IPS-NIHi11 (cell line): ENCODE measurements at places on chromosomes 7 and 10.

DNA sequence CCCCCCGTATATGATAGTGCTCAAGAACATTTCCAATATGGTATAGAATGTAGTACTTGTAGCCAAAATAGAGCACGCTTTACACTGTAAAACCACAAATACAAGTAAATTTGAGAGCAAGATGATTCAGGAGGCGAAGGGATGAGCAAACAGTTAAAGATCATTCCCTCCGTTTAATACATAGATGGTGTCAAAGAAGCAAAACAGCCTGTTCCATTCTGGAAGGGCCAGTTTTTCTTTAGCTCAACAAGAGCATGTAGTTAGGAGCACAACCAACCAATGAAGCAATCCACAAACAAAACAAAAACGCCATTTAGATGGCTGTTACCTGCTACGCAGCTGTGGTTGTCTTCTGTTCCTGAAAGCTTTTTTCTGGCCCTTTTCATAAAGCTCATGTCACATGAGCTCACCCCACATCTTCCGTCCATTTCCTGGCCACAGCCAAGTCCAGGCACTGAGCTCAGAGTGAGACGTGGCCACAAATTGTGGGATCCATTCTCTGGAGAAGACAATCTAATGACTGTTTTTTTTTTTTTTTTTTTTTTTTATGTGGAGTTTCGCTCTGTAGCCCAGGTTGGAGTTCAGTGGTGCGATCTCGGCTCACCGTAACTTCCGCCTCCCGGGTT lies 185.6 kb downstream of the FANK1 start:
- no peak for DNase-seq

DNA sequence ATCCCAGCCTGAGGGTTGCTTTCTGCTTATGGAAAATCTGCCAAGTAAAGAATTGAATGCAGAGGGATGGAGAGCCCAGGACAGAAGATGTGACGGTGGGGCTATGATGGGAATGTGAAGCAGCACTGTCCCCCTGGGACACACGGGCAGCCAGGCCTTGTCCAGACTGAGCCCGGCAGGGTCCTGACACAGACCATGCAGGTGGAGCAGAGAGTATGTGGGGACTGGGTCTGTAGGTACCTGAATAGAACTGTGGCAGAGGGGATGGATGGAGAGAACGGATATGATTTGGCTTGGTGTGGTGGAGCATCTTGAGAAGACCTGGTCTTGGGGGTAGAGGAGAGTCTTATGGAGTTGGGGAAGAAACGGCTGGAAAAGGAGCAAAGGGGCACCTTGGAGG lies 732 bp upstream of the LRRC18 start:
- no peak for DNase-seq

GRCh38 chr10:84135836-84136235 lies 3.5 kb upstream of the GHITM start:
- DNase-seq = no peak

- no peak for DNase-seq
Measured at GRCh38 chr7:143329471-143330170, 13.7 kb downstream of the CLCN1 start.

DNA sequence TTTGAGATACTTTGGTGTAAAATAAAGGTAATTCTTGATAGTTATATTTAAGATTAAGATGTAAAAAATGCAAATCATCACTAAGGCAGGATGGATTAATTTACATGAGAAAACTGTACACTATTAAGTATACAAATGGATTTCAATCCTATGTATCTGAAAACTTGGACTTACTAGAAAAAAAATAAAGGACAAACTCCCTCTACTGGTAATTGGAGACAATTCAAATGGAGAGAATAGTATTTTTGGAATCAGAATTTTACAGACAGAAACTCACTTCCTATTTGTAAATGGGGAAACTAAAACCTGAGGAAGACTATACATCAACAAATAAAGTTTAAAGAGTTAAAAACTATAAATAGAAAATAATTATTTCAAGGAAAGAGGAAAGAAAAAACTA lies 62.6 kb downstream of the CUL2 start:
- DNase-seq = no peak

DNA sequence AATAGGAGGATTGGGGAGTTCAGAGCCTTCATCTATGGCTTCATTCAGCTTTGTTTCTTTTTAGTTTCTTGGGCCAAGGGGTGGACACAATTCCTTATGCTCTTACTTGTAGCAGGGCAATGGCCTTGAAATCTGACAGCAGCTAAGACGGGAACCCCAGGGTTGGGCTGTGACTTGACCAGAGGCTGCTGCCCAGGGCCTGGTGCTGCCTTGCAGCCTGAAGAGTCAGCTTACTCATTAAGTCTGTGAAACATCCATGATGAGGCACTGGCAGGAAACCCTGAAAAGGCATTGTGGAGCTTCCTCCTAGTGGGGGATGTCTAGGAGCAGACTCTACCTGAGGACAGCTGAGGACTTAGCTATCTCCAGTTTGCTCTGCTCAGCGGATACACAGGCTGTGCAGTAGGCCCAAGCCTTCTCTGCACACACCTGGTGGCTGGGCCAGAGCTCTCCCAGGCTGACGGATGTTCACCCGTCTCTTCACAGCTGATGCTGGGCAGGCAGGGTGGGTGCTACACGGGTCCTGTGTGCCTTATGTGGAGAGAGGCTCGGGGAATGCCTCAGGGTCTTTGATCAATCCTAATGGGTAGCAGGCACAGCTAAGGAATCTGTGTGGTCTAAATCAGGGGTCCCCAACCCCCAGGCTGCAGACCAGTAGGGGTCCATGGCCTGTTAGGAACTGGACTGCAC lies 17.8 kb downstream of the CXCL12 start:
- DNase-seq = no peak

- no peak for DNase-seq
Measured at GRCh38 chr7:158815083-158815799, 14.1 kb downstream of the ESYT2 start.

DNA sequence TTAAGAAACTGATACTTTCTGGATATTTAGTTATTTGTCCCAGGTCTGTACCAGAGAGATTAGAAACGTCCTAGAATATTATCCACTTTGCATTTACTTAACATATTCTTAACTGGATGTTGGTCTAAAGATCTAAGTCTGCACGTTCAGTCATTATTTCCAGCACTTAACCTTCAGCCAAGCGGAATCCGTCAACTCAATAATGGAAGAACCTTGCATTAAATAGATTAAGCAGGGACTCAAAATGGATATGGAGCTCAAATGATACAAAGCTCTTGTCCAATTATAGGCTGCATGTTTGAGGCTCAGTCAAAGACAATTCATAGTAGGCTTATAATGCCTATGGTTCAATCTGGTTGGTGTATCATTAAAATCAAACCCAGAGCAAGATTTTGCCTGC lies 162.9 kb downstream of the SEMA3D start:
- no peak for DNase-seq
